ENCODE measurements at places on chromosomes 6 and 20. TPM values are rescaled to one million over a fixed set of nuclear protein-coding genes. Genes with fewer than 3 reads are reported as not detected.

The FAM209B gene
- total RNA-seq: not detected

The FOXP4 gene
- total RNA-seq: 2.8 TPM

The COL21A1 gene
- 6.2 TPM for total RNA-seq

The BPIFB1 gene
- not detected for total RNA-seq

The SLC35F1 gene
- total RNA-seq: 0.12 TPM

The PRDM13 gene
- under 0.01 TPM for total RNA-seq

The LTB gene
- not detected for total RNA-seq

The NKAIN2 gene
- not detected for total RNA-seq

The MAFB gene
- 0.33 TPM for total RNA-seq

The METTL24 gene
- 0.50 TPM for total RNA-seq

The NKX2-2 gene
- not detected for total RNA-seq

The NFS1 gene
- 28.0 TPM for total RNA-seq

The SCGN gene
- total RNA-seq: not detected

The TSPO2 gene
- total RNA-seq: not detected

The ID4 gene
- total RNA-seq: 15.8 TPM

The SLC13A3 gene
- total RNA-seq: 3.1 TPM

The OR2B6 gene
- not detected for total RNA-seq

The GSTA2 gene
- not detected for total RNA-seq

The TCP11 gene
- 0.25 TPM for total RNA-seq

The BMP2 gene
- 5.0 TPM for total RNA-seq

The CCN6 gene
- not detected for total RNA-seq

The RAB44 gene
- total RNA-seq: not detected

The MAS1 gene
- total RNA-seq: not detected

The ASIP gene
- not detected for total RNA-seq

Data from uterine smooth muscle cell (primary cell).